ENCODE measurements at places on chromosomes 12 and 14.

- no peak for DNase-seq
These were observed 34.9 kb downstream of the HCAR2 start for GRCh38 chr12:122668268-122668667.

DNA sequence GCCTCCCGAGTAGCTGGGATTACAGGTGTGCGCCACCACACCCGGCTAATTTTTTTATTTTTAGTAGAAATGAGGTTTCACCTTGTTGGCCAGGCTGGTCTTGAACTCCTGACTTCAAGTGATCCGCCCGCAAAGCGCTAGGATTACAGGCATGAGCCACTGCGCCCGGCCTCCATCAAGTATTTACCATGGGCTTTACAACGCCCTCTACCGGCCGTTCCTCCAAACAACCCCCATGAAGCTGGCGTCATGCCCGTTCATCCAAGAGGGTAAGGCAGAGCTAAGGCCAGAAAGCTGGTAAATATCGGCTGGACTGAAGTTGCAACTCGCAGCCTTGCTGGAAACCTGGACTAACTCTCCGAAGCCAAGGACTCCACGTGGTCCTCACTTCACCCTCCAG, 41.6 kb downstream of the RNF34 start:
- no peak for DNase-seq

GRCh38 chr14:63299351-63300110, 19.2 kb downstream of the GPHB5 start:
- DNase-seq: no peak

- no peak for DNase-seq
These were observed 192.8 kb upstream of the EEA1 start for GRCh38 chr12:93121729-93122488.

DNA sequence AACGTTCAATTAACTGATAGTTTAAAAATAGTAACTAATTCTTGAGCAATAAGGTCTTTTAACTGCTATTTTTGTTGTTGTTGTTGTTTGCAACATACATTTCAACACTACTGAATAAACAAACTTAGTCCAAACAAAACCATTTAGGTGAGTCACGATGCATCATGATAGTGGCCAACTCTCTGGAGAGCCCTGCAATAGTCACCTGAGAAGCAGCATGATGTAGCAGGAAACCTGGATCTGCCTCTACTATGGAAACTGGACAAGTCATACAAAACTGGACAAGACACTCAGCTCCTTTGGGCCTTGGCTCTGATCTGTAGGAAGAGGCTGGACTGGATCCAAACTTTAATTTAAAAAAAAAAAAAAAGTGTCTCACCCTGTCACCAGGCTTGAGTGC, 117.3 kb downstream of the MED13L start:
- DNase-seq: no peak

DNA sequence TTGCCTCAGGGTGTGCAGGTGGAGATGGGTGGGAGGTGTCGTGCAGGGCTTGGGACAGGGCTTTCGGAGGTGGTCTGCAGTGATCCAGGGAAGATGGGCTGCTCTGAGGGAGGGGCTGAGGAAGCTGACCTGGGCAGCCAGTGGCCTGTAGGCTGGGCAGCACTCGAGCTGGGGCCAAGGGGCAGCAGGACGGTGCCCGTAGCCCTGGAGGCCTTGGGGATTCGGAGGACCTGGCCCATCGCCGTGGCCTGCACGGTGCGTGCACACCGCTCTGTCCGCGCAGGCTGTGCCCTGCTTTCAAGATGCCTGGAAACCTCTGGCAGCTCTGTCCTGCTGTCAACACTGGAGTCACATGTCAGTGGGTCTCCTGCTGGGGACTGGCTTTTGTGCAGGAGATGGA, 9.1 kb downstream of the PACS2 start:
- DNase-seq: no peak

GRCh38 chr14:100122481-100123223, 36.8 kb downstream of the DEGS2 start:
- DNase-seq: no peak

DNA sequence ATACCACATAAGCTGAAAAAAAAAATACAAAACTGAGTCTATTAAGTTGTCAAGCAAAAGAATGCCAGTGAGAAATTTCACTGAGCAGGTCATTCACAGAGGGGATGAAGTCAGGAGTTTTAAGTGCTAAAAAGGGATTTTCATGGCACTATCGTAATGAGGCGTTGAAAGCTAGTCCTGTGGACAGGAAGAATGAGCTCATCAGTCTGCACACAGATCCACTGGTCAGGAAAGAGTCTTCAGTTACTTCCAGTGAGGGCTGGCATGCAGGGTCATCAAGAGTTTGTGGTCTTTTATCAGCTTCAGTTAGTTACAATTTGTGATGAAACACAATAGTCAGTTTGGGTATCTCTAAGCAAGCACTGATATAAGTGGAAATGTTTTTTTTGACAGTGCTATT, 88.1 kb upstream of the WSCD2 start:
- DNase-seq: no peak
